ENCODE measurements at places on chromosomes 2 and 18. TPM values are rescaled to one million over a fixed set of nuclear protein-coding genes. Genes with fewer than 3 reads are reported as not detected.

ARHGEF4 gene
- total RNA-seq, result 11.5 TPM

C2orf78 gene
- total RNA-seq, result not detected

ZFAND2B gene
- 11.5 TPM for total RNA-seq

NFU1 gene
- 51.7 TPM for total RNA-seq

PLCL1 gene
- 12.5 TPM for total RNA-seq

HOXD12 gene
- not detected for total RNA-seq

RHOB gene
- 146 TPM for total RNA-seq

MALL gene
- 8.9 TPM for total RNA-seq

DNER gene
- 1.6 TPM for total RNA-seq

MDH1B gene
- total RNA-seq, result not detected

PKP4 gene
- 26.1 TPM for total RNA-seq

PLEK gene
- 9.4 TPM for total RNA-seq

DES gene
- 3,588 TPM for total RNA-seq

MC5R gene
- total RNA-seq, result 1.6 TPM

HJURP gene
- total RNA-seq, result 3.1 TPM

SERPINB4 gene
- not detected for total RNA-seq

RBKS gene
- 2.1 TPM for total RNA-seq

KYNU gene
- total RNA-seq, result 1.0 TPM

SMC6 gene
- 18.8 TPM for total RNA-seq

GNAL gene
- 2.6 TPM for total RNA-seq

SPDYA gene
- 1.0 TPM for total RNA-seq

LYPD6B gene
- 0.52 TPM for total RNA-seq

LHCGR gene
- 4.2 TPM for total RNA-seq

All from skeletal muscle tissue (tissue), 5 donors.